Mesendoderm (in vitro differentiated cells): ENCODE measurements at places on chromosomes 5 and 9.

GRCh38 chr5:77638763-77639671, 504 bp upstream of the OTP start:
- DNase-seq, result peak; percentile 92

- peak; percentile 79 for DNase-seq
Observed at GRCh38 chr5:173746047-173746646, 129.7 kb upstream of the BOD1 start.

DNA sequence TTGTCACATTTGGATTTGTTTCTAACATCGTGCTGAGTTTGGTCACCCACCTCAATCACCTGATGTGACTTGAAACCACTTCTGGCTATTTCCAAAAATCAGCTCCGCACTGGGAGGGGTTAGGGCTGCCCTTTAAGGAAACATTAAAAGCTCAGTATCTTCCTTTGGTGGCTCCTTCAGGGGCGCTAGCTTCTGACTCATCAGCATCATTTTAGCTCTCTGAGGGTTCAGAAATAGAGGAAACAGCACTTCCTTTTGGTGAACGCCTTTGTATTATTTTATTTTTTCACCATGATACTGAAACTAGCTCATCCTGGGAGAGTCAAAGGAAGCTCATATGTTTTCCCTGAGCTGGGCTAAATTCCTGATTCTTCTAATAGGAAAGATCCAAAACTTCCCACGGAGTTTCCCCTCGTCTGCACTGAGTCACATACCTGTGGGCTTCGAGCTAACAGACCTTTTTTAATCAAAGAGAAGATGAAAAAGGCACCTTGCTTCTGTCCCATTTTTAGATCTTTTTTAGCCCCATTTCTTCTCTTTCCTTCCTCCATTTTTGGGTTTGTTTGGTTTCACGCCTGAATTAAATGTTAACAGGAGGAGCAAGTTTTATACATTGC, 48.2 kb downstream of the ROPN1L start:
- DNase-seq, result no peak

DNA sequence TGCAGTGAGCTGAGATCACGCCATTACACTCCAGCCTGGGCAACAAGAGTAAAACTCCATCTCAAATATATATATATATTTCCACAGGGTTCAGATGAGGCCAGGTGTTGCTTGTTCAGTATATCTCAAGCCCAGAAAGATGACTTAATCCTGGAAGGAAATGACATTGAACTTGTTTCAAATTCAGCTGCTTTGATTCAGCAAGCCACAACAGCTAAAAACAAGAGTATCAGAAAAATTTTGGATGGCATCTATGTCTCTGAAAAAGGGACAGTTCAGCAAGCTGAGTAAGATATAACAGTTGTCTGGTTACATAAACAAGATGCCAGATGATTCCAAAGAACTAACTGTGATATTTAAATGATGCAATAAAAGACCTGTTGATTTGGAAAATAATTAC, 352.0 kb downstream of the KCTD16 start:
- DNase-seq, result no peak

DNA sequence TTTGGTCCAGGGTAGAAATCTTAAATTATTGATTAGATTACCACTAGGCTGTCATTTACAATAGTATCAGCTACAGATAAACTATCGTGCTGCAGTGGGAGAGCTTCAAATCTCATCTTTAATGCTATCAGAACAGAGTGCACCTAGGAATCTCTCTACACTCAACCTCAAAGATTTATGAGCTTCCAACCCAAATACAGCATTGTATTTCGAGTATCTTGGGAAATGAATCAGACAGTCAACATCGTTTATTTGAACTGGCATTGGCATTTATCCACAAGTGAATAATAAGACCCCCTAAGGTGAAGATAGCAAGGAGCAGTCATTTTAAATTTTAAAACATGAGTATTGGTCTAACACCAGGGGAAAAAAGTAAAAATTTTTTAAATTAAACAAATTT, 1203.2 kb downstream of the CDH12 start:
- DNase-seq, result no peak

- no peak for DNase-seq
Observed at GRCh38 chr9:42275141-42275540, 91.7 kb downstream of the SPATA31A6 start.

DNA sequence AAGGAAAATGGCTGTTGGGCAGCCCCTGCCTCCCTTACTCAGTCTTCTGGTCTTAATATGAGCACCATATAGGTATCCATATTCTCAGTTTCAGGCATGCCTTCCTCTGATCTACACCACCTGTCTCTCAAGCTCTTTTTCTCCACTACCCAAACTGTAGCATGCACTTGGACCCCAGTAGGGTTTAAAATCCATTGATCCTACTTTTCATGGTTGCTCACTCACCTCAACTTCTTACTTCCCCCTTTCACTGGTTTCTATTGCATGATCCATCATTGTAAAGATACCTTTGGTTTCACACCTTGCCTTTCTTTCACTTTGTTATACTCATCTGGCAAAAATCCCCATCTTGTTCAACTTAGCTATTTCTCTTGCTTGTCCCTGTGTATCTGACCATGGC, 159.4 kb downstream of the KDM4C start:
- DNase-seq, result no peak

GRCh38 chr5:113806250-113806649, 292.8 kb downstream of the YTHDC2 start:
- DNase-seq, result peak; percentile 65

DNA sequence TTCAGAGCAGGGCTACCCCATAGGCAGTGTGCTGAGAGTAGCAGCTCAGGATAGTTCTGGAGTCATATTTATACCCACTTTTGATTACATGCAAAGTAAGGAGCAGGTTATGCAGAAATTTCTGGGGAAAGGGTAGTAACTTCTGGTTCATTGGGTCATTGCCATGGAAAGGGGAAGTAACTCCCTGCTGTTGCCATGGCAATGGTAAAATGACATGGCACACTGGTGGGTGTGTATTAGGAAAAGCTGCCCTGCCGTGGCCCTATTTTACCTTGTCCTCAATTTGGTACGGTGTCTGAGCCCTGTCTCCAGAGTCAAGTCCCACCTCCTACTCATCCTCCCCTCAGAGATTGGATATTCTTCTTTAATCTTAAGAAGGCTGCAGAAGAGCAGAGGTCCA, 526.7 kb upstream of the TYRP1 start:
- peak; percentile 7 for DNase-seq

- DNase-seq, result no peak
Observed at GRCh38 chr5:7978991-7979390, 110.0 kb downstream of the MTRR start.

DNA sequence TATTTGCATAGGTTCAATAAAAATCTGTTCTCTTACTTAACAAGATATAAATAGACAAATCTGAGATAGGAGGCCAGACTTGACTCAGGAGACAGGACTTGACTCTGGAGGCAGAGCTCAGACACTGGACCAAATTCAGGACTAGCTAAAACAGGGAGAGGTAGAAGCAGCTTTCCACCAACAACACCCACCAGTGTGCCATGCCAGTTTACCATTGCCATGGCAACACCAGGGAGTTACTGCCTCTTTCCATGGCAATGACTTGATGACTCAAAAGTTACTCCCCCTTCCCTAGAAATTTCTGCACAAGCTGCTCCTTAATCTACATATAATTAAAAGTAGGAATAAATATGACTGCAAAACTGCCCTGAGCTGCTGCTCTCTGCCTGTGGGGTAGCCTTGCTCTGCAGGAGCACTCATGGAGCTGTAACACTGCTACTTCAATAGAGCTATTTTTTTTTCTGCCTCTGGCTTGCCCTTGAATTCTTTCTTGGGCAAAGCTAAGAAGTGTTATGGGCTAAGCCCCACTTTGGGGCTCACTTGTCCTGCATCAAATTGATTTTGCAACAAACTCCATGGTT, 473.0 kb downstream of the PLK2 start:
- DNase-seq, result peak; percentile 65

DNA sequence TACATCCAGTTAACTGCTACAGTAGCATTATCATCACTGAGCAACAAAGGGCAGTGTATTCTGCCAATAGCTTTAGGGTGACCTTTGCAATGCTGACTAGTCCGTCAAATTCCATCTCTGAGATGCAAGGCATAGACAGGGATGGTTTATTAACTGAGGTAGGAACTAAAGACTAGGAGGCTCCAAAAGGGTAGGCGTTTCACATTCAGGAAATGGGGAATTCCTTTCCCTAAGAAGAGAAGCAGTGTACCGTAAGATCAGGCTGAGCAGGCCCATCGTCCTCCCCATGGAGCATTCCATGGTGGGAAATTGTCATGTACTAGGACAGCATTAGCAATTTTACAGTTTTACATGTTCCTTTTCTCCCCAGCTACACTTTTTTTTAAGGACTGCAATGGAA, 157.7 kb downstream of the BNC2 start:
- DNase-seq, result no peak

GRCh38 chr9:21583628-21584377, 101.7 kb upstream of the IFNE start:
- DNase-seq, result no peak

- DNase-seq, result no peak
Observed at GRCh38 chr9:119368179-119368578, 1.1 kb downstream of the BRINP1 start.

DNA sequence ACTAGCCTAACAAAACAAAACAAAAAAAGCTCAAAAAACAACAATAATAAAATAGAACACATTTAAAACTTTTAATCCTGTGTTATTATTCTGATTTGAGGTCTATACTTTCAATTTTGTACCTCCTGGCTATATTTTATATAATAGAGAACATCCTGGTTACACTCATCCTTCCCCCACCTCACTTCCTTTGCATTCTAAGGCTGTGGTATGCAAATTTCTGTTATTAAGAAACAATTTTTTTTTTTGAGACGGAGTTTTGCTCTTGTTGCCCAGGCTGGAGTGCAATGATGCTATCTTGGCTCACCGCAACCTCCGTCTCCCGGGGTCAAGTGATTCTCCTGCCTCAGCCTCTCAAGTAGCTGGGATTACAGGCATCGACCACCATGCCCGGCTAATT, 3.1 kb upstream of the RPL37 start:
- DNase-seq, result no peak

GRCh38 chr5:51172903-51173626, 210.2 kb upstream of the ISL1 start:
- peak; percentile 10 for DNase-seq

GRCh38 chr9:79610019-79610631, 38.4 kb downstream of the TLE4 start:
- no peak for DNase-seq

DNA sequence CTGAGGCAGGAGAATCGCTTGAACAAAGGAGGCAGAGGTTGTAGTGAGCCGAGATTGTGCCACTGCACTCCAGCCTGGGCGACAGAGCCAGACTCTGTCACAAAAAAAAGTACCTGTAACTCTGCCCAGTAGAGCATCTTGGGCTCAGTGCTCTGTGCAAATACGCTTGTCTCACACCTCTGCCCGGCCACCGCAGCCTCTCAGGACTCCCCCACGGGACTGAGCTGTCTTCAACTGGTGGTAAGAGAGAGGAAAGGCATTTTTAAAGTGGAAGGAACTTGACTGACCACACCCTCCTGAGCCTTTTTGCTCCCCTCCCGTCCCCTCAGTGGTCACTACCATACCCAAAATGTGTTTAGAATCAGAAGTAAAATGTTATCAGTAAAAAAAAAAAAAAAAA, 174.3 kb upstream of the PIK3R1 start:
- no peak for DNase-seq

GRCh38 chr9:6922680-6923079, 164.9 kb downstream of the KDM4C start:
- no peak for DNase-seq

DNA sequence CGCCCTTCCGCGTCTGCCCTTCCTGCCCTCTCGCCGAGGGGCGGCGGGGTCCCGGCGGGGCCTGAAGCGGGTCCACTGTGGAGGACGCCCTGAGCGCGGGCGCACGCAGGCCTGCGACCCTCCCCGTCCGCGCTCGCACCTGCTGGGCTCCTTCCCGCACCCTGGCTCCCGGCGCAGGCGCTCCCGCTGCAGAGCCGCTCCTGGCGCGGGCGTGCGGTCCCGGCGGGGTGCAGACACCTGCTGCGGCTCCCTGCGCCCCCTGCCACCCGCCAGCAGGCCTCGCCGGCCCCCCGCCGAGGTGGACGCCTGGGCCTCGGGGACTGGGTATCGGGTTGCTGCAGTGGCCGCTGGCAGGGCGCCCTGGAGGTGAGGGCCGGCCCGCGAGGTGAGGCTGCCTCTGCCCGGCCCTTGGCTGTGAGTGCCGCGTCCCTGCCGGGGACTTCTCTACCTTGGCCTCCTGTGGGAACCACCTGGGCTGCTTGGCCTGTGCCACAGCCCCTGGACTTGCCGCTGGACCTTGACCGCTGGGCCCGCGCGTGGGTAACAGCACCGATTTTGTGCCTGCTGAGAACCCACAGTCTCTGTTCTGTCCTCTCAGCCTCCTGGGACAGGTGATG, 627 bp downstream of the ARRDC1 start:
- DNase-seq, result no peak

DNA sequence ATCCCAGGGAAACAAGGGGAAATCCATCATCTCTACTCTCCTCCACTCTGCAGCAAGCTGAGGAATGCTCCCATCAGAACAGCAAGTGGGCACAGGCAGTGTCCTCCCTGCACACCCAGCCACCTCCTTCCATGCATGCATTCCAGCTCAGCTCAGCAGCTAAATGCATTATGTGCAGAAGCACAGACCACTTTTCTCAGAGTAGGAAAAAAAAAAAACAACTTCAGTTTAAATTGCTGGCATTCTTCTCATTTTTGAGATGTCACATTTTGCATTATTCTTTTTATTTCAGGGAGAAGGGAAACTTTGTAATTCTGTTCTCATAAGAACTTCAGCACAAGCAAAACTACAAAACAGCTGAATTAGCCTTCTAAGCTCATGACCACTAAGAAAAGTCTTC, 312.2 kb downstream of the SEMA5A start:
- DNase-seq, result peak; percentile 32

GRCh38 chr5:52800394-52801213, 12.9 kb downstream of the ITGA1 start:
- DNase-seq, result peak; percentile 89

- DNase-seq, result no peak
Observed at GRCh38 chr5:122366501-122366900, 54.5 kb downstream of the SNCAIP start.

DNA sequence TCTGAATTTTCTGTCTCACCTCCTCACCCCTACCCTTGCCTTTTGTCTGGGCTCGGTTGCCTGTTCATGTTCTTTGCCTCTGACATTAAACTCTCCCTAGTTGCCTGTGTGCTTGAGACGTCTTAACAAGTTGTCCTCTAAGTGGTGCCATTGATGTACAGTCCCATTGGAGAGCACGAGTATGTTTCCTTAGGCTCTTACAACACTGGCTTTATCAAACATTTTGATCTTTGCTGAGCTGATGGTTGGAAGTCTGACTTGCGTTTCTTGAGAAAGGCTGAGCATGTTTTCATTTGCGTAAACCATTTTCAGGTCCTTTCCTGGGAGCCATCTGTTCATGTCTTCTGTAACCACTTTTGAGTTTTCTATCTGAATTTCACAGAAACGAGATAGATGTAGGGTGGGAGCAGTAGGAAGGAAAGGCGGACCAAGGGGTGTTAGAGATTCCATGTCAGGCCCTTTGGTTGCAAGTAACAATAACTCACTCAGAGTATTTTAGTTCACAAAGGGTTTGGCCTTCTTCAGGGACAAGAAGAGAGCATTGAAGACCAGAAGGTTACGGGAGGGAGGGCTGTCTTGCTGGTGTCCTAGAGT, 35.4 kb downstream of the OTULIN start:
- DNase-seq, result no peak

GRCh38 chr5:107387526-107388140, 283.1 kb downstream of the EFNA5 start:
- peak; percentile 19 for DNase-seq
